ENCODE measurements at places on chromosomes 16 and 17. TPM values are rescaled to one million over a fixed set of nuclear protein-coding genes. Genes with fewer than 3 reads are reported as not detected.
A peak's percentile ranks its signal among the peaks of the same experiment; 100 is the strongest.

- H3K4me1 ChIP-seq = no peaks in the 10 kb centered on the region
- no peaks in the 10 kb centered on the region for H3K27me3 ChIP-seq
- H3K4me3 ChIP-seq = no peak overlapping the region
- H3K27ac ChIP-seq = no peak overlapping the region
- DNase-seq = no peak
These were observed 762.0 kb downstream of the KCNJ18 start for GRCh38 chr17:22454070-22454999.

DNA sequence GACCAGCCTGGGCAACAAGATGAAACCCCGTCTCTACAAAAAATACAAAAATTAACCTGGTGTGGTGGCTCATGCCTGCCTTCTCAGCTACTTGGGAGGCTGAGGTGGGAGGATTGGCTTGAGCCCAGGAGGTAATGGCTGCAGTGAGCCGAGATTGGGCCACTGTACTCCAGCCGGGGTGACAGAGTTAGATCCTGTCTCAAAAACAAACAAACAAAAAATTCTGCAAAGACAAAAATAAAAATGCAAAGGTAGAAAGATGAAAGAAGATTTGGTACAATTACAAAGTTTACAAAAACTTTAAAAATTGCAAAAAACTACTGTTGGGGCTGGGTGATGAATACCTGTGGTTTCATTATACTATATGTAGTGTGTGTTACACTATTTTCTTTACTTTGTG is 5.5 kb upstream of the CDH1 start:
- no peak for DNase-seq
- H3K36me3 ChIP-seq = no peaks in the 10 kb centered on the region
- H3K27ac ChIP-seq = no peak overlapping the region
- H3K4me3 ChIP-seq = no peak overlapping the region
- H3K27me3 ChIP-seq = no peaks in the 10 kb centered on the region

GRCh38 chr17:47719411-47720152 is 13.5 kb upstream of the TBX21 start:
- H3K27me3 ChIP-seq = peaks cover 12% of the 10 kb centered on the region
- H3K4me3 ChIP-seq = no peak overlapping the region
- no peak for DNase-seq
- H3K4me1 ChIP-seq = peaks cover 4% of the 10 kb centered on the region
- no peak overlapping the region for H3K27ac ChIP-seq
- H3K36me3 ChIP-seq = no peaks in the 10 kb centered on the region

DNA sequence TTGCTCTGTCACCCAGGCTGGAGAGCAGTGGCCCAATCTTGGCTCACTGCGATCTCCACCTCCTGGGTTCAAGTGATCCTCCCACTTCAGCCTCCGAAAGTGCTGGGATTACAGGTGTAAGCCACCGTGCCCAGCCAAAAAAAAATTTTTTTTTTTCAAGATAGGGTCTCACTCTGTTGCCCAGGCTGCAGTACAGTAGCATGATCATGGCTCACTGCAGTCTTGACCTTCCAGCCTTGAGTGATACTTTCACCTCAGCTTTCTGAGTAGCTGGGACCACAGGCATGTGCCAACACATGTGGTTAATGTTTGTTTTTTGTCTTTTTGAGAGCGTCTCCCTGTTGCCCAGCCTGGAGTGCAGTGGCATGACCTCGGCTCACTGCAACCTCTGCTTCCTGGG is 1.7 kb upstream of the PAM16 start:
- peaks cover 17% of the 10 kb centered on the region for H3K4me1 ChIP-seq
- no peak overlapping the region for H3K27ac ChIP-seq
- H3K36me3 ChIP-seq = no peaks in the 10 kb centered on the region

MYO15A gene
- 3.6 TPM for total RNA-seq

GRCh38 chr17:41625602-41626001 is 1.2 kb upstream of the KRT17 start:
- no peak for DNase-seq
- no peak overlapping the region for H3K4me3 ChIP-seq
- H3K27ac ChIP-seq = no peak overlapping the region
- H3K27me3 ChIP-seq = no peaks in the 10 kb centered on the region
- H3K4me1 ChIP-seq = no peaks in the 10 kb centered on the region
- H3K36me3 ChIP-seq = no peaks in the 10 kb centered on the region

- no peak overlapping the region for H3K27ac ChIP-seq
- no peak overlapping the region for H3K4me3 ChIP-seq
- DNase-seq = no peak
- H3K27me3 ChIP-seq = no peaks in the 10 kb centered on the region
- no peaks in the 10 kb centered on the region for H3K36me3 ChIP-seq
- H3K4me1 ChIP-seq = no peaks in the 10 kb centered on the region
These were observed 400.1 kb upstream of the ERCC4 start for GRCh38 chr16:13519871-13520270.

DNA sequence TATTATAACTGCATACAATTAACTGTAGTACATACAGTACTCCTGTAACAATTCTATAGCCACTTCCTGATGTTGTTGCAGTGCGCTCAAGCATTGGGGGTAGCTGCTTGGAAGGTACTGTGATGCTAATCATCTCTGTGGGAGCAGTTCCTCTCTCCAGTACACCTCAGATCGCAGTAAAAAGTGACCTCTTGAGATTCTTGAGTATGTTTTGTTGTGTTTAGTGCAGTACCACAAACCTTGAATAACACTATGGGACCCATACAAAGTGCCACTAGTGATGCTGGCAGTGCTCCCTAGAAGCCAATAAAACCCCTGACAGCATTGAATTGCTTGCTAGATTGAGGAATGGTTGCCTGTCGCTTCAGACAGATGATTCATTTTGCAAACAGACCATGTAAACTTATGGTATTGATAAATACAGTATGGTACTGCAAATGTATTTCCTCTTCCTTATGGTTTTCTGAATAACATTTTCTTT is 193.0 kb downstream of the SPECC1 start:
- no peak overlapping the region for H3K27ac ChIP-seq
- no peak for DNase-seq
- no peaks in the 10 kb centered on the region for H3K27me3 ChIP-seq
- peaks cover 6% of the 10 kb centered on the region for H3K4me1 ChIP-seq

KRTAP16-1 gene
- not detected for total RNA-seq

SLC35G6 gene
- total RNA-seq = not detected

DNA sequence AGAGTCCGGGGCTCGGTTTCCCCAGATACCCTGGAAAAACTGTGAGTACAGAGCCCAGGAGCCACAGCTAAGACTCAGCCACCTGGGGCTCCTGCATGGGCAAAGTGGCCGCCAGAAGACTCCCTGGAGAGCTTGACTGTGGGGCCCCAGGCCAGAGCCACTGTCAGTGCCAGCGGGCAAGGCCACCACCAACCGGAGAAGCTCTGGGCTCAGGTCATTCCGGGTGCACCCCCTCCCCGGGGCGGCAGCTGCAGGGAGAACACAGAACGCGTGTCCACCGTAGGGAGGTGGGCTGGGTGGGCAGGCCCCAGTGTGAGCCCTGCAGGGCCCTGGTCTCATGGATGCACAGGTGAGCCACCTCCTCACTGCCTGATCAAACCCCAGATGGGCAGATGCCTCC is 22.3 kb upstream of the RBFOX3 start:
- no peak for DNase-seq
- no peak overlapping the region for H3K27ac ChIP-seq
- H3K36me3 ChIP-seq = no peaks in the 10 kb centered on the region
- H3K4me1 ChIP-seq = no peaks in the 10 kb centered on the region
- no peaks in the 10 kb centered on the region for H3K27me3 ChIP-seq

GRCh38 chr17:61250335-61250890 is 149.2 kb upstream of the TBX2 start:
- H3K4me1 ChIP-seq = peaks cover 80% of the 10 kb centered on the region
- no peaks in the 10 kb centered on the region for H3K27me3 ChIP-seq
- peak overlapping the region; percentile 88 for H3K27ac ChIP-seq
- no peaks in the 10 kb centered on the region for H3K36me3 ChIP-seq
- DNase-seq = no peak
- H3K4me3 ChIP-seq = no peak overlapping the region

GRCh38 chr17:3985846-3986245 is 21.6 kb upstream of the ATP2A3 start:
- no peaks in the 10 kb centered on the region for H3K27me3 ChIP-seq
- H3K4me3 ChIP-seq = no peak overlapping the region
- no peak overlapping the region for H3K27ac ChIP-seq
- no peaks in the 10 kb centered on the region for H3K4me1 ChIP-seq
- no peaks in the 10 kb centered on the region for H3K36me3 ChIP-seq
- no peak for DNase-seq

DNA sequence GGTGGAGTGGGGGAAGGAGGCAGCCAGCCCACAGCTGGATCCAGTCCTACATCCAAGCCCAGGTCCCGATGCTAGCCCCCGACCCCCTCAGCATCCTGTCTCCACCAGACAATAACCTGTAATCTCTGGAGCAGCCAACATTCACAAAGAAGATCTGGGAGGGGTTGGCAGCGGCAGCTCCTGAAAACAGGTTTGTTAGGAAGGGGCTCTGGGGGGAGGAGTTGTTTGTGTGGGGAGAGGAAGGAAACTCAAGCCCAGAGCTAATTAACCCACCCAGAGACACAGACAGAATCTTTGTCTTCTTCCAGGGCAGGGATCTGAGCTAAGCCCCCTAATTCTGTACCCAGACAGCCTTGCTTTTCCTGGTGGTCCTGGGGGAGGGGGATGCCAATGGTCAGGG is 4.6 kb upstream of the C17orf113 start:
- DNase-seq = no peak
- no peaks in the 10 kb centered on the region for H3K36me3 ChIP-seq
- peaks cover 7% of the 10 kb centered on the region for H3K4me1 ChIP-seq
- no peak overlapping the region for H3K4me3 ChIP-seq
- no peak overlapping the region for H3K27ac ChIP-seq
- no peaks in the 10 kb centered on the region for H3K27me3 ChIP-seq

Data from thyroid gland (tissue), 4 donors.